Activated CD8-positive, alpha-beta memory T cell treated with anti-CD3 and anti-CD28 coated beads for 24 hours (primary cell): ENCODE measurements at places on chromosomes 4 and X.
A peak's percentile ranks its signal among the peaks of the same experiment; 100 is the strongest.

DNA sequence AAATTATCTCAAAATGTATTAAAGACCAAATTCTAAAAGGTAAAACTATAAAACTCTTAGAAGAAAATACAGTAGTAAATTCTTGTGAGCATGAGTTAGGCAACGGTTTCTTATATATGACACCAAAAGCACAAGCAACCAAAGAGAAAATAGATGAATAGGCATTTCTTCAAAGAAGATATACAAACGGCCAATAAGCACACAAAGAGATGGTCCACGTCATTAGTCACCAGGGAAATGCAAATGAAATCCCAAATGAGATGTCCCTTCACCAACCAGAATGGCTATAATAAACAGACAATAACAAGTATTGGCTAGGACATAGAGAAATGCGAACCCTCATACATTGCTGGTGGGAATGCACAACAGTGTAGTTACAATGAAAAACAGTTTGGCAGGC lies 44.6 kb downstream of the RAB33A start:
- DNase-seq: no peak

DNA sequence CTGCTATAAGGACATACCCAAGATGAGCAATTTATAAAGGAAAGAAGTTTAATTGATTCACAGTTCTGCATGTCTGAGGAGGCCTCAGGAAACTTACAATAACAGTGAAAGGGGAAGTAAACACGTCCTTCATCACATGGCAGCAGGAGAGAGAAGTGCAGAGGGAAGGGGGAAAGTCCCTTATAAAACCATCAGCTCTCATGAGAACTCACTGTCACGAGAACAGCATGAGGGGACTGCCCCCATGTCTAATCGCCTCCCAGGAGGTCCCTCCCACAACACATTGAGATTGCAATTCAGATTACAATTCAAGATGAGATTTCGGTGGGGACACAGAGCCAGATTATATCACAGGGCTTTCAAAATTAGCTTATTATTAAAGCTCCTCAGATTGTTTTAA lies 209.5 kb upstream of the PPP3CA start:
- no peak for DNase-seq

- no peak for DNase-seq
Observed at GRCh38 chr4:52235552-52236201, 184.6 kb downstream of the SPATA18 start.

- DNase-seq: peak; percentile 88
Observed at GRCh38 chrX:149631234-149632165, at the start of gene TMEM185A. TMEM185A (minus strand) TSS chrX:149631792; CDS start chrX:149631580, 212 bp downstream.

DNA sequence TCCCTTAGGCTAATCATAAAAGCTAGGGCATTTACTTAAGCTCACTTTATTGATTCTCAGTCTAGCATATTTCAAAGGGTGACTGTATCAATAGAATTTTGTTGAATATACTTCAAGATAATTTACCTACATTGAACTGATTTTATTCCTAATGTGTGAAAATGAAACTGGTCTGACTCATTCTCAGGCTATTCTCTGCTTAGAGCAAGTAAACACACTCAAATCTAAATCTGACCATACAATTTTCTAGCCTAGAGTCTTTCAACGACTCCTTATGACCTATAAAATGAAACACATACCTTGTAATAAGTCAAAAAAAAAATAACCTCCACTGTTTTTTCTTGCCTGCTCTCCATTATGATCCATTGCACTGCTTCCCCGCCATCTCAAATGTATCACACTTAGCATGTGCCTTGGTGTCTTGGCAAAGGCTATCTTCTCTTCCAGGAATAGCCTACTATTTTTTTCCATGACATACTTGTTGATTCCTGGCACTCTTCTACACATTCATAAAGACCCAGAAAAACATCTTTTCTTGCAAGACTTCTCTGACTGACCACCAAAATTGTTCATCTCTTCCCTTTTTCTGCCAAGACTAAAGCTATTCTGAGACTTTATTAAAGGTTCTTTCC lies 965.1 kb upstream of the HS3ST1 start:
- no peak for DNase-seq

DNA sequence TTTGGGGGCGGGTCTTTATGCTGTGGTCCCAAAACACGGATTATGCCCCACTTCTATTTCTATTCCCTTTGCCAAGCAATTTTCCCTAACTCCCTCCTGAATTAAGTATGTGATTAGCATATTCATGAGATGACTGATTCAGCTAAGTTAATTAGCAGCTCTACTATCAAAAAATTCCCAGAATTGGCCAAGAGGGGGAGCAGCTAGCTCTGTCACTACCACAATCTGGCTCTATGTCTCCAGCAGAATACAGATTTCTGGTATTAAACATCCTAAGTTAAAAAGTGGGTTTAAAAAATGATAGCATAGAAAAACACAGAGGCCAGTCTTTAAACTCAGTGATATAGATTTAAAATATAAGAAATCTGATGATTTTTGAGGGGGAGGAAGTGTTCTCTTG lies 80.3 kb downstream of the GPC4 start:
- no peak for DNase-seq

GRCh38 chr4:150219841-150220240 lies 141.6 kb downstream of the DCLK2 start:
- no peak for DNase-seq

GRCh38 chr4:181538431-181538830 lies 704.8 kb upstream of the TENM3 start:
- DNase-seq: no peak
